ENCODE measurements at places on chromosomes 4 and X.

- ATAC-seq = no peak
These were observed 43.9 kb downstream of the ZNF280C start for GRCh38 chrX:130224810-130225209.

DNA sequence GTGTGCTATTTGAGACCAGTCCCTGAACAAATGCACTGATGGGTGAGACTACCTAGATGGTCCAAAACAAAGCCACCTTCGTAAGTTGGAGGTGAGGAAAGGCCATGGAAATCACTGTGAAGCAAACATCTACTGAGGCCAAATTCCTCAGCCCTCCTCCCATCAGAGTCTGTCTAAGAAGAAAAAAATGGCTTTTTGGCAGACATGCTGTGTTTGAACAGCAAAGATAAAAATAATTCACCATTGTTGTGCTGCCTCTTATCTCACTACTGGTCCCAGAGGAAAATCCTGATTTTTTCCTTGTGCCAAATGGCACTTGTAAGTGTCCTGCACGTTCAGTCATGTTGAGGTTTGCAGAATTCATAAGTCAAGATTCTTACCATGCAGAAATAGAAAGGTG, 7.9 kb downstream of the MAGEB18 start:
- ATAC-seq = no peak

GRCh38 chr4:189838821-189839497, 101.7 kb upstream of the FRG1 start:
- ATAC-seq = no peak

- ATAC-seq = no peak
These were observed 99.2 kb upstream of the TENM3 start for GRCh38 chr4:182143822-182144625.

DNA sequence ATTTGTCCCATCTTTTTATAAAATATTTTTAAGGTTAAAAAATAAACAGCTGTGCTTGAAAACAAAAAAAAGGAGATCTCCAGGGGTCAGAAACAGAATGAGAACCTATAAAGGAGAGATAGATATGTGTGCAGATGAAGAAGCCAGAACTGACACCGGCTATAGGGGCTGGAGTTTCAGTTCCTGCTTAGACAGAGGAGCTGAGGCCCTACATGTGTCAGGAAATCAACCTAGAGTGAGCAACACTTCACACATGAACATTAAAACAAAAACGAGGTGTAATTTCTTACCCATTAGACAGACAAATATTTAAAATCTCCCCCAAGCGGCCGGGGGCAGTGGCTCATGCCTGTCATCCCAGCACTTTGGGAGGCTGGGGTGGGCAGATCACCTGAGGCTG, 17.8 kb upstream of the HUWE1 start:
- ATAC-seq = no peak

GRCh38 chr4:98248934-98249333, 12.2 kb upstream of the RAP1GDS1 start:
- ATAC-seq = peak; percentile 77

GRCh38 chr4:1215141-1216075, 33.5 kb downstream of the CTBP1 start:
- no peak for ATAC-seq

DNA sequence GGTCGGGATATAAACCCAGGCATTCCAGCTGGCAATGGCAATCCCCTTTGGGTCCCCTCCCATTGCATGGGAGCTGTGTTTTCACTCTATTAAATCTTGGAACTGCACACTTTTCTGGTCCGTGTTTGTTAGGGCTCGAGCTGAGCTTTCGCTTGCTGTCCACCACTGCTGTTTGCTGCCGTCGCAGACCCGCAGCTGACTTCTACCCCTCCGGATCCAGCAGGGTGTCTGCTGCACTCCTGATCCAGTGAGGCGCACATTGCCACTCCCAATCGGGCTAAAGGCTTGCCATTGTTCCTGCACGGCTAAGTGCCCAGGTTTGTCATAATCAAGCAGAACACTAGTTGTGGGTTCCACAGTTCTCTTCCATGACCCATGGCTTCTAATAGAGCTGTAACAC, 1322.1 kb downstream of the ADGRL3 start:
- ATAC-seq = no peak

DNA sequence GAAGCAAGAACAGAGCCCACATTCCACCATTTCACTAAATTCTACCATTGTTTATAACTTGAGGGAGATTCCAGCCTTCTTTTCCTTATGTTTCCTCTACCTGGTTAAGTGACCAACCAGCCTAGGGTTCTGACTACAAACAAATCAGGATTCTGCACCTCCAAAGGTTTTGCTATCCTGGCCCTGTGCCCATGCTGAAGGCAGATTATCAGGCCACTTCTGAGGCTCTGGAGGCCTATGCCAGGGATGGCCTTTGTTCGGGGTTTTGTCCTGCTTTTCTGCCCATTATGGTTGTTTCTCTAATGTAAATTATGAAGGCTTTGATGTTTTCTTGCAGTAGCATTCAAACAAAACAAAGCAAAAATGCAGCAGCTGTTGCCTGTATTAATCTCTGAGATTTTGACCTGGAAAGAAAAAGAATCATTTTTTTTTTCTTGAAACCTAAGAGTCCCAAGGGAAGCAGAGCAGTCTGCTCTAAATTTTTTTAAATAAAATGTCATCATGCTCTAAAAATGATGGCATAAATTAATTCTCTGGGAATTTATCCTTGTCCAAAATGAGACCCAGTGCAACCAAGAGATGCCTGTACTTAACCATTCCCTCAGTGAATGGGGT, 55.6 kb downstream of the RNF150 start:
- ATAC-seq = no peak

GRCh38 chr4:6498511-6499237, 26.3 kb upstream of the PPP2R2C start:
- no peak for ATAC-seq

GRCh38 chrX:153556767-153557166, 39.3 kb downstream of the ATP2B3 start:
- ATAC-seq = no peak

DNA sequence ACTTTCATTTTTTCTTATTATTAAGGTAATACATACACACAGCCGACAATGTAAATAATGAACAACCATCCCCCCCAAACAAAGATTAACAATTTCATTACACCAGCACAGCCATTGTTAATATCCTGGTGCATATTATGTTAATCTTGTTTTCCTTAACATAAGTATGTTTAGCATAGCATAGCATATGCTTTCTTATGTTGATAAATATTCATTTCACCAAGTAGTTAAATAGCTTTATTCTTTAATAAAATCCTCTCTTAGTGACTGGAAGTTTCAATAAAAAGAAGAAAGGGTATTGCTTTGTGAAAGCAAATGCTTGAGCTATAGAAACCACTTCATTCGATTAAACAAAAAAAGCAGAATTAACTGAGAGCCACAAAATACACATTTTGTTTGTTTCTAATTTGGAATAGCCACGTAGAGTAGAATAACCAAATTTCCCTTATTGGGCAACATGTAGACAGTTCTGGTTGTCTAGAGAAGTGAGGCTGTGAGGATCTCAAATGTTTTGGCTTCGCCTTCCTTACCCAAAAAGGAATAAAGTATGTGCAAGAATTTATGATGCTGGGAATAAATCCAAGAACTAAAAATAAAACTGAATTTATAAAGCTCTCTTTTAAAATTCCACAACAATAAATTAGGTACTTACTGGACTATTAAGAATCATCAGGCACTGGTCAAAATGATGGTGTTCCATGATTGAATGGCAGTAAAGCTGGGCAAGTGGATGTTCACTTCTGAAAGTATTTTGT, 118.0 kb downstream of the PDE5A start:
- no peak for ATAC-seq

- ATAC-seq = no peak
These were observed 240.1 kb upstream of the NOCT start for GRCh38 chr4:138775489-138775888.

GRCh38 chrX:97070346-97070745, 186.6 kb downstream of the RPA4 start:
- ATAC-seq = no peak

DNA sequence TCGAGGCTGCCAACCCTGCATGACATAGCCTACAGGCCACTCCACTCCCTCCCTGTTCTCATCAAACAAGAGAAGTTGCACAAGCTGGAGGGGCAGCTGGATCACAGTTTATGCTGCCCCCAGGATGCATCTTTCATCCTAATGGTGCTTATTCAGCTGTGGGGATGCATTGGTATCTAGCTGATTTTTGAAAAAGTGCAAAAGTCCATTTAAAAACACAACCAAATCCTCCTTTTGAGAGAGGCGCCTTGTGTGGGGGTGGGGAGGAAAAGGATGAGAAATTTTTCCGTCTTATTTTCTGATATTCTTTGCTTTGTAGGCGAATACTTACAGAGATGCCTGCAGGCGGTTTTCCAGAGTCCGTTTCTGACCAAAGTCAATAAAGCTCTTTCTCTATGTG, 276.4 kb upstream of the BOD1L1 start:
- ATAC-seq = no peak

- no peak for ATAC-seq
These were observed 67.4 kb downstream of the GLRB start for GRCh38 chr4:157143369-157143768.

DNA sequence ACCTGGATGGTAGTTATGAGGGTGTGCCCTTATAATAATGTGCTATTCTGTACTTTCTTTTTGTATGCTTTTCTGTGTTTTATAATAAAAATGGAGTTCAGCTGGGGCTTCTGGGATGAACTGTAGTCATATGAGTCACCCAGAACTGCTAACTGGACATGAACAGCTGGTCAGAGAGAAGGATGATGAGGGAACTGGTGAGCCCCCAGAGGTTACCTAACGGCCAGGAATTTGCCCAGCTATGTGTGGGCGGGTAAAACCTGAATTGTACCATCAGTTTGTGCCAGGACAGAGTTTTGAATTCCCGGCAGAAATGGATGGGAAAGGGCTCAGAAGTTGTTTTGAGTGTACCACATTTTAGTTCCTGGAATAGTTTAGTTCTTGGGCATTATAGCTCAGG, 138.0 kb upstream of the USP9X start:
- no peak for ATAC-seq

GRCh38 chr4:38904682-38905081, 37.1 kb downstream of the FAM114A1 start:
- ATAC-seq = no peak

- ATAC-seq = no peak
These were observed 1389.3 kb downstream of the RAPGEF2 start for GRCh38 chr4:160492181-160492580.

GRCh38 chr4:78660559-78660958, 109.0 kb downstream of the ANXA3 start:
- no peak for ATAC-seq

GRCh38 chr4:83208371-83209365, 75.9 kb downstream of the COQ2 start:
- no peak for ATAC-seq

DNA sequence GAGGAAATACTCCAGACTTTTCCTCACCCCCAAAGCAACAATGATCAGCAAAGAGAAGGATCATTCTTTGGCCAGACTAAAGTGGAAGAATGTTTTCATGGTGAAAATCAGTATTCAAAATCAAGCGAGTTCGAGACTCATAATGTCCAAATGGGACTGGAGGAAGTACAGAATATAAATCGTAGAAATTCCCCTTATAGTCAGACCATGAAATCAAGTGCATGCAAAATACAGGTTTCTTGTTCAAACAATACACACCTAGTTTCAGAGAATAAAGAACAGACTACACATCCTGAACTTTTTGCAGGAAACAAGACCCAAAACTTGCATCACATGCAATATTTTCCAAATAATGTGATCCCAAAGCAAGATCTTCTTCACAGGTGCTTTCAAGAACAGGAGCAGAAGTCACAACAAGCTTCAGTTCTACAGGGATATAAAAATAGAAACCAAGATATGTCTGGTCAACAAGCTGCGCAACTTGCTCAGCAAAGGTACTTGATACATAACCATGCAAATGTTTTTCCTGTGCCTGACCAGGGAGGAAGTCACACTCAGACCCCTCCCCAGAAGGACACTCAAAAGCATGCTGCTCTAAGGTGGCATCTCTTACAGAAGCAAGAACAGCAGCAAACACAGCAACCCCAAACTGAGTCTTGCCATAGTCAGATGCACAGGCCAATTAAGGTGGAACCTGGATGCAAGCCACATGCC, 89.7 kb downstream of the TET2 start:
- no peak for ATAC-seq

DNA sequence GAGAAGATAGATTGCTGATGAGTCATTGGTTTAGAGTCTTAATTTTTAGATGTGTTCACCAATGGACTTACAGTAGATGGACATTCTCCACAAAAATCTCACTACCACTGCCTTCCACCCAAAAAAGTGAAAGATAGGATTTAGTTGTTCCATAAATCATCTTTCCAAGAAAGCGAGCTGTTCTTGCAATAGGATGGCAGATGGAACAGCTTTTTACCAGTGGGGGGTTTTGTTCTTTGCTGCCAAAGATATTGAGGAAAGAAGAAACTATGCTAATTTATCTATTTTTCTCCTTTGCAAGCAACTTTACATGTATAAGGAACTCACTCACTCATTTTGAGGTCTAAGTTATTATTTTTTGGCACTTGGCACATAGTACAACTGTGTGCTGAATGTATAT, 109.5 kb downstream of the ADGRL3 start:
- no peak for ATAC-seq

DNA sequence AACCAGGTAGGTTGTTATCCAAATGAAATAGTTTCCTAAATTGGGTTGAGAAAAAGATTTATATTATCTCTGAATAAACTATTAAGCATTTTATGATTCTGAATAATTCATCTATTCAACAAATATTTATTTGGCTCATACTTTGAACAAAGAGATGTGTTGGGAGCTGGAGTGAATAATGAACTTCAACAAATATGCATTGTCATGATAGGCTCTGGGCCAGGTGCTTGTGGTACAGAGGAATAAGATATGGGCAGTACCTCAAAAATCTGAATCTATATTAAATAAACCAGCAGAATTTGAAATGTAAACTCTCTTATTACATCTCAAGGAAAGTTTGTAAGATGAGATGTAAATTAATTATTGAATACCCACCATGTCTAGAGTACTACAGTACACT, 75.7 kb upstream of the DCLK2 start:
- ATAC-seq = no peak

- ATAC-seq = no peak
These were observed 30.7 kb downstream of the PNMA6E start for GRCh38 chrX:153370293-153371055.

DNA sequence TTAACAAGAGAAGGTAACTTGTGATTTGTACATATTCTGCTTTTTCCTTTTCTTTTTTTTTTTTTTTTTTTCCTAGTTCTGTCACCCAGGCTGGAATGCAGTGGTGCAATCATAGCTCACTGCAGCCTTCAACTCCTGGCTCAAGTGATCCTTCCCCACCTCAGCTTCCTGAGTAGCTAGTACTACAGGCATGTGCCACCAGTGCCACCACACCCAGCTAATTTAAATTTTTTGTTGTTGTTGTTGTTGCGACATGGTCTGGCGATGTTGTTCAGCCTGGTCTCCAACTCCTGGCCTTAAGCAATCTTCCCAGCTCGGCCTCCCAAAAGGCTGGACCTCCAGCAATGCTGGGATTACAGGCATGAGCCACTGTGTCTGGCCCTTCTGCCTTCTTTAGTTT, 1.5 kb upstream of the TACR3 start:
- no peak for ATAC-seq

DNA sequence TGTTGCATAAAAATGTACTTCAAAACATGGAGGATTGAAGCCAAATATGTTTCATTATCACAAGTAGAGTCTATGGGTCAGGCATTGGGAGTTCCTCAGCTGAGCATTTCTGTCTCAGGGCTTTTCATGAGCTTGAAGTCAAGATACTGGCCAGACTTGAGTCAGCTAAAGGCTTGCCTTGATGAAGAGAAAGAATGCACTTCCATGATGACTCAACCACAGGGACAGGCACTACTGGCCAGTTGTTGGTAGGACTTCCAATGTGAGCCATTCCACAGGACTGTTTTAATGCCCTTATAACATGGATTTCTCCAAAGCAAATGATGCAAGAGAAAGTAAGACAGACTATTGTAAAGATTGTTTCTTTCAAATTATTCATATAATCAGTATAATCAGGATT, 895.6 kb downstream of the RAB28 start:
- ATAC-seq = no peak

Measured in activated CD4-positive, CD25-positive, alpha-beta regulatory T cell treated with anti-CD3 and anti-CD28 coated beads, Interleukin-2, amount 50 U/mL, for 24 hours (primary cell).